ENCODE measurements at places on chromosomes 7 and 10.

DNA sequence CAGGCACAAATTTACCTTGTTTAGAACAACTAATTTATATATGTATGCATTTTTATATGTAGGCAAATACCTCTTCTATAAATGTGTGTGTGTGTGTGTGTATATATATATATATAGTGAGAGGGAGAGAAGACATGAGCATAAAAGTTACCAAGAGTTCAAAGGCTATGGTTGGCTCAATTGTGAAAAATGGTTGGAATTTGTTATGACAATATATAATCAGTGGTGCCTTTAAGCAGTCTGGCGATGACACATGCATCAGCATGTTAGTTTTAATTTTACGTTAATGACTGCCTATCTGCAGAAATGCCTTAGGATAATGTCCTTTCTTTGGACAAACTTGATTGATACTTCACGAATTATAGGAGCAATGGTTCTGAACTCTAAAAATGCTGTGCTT, 980.8 kb upstream of the LRRTM3 start:
- DNase-seq = no peak

GRCh38 chr10:124994573-124995473, 52.9 kb downstream of the ZRANB1 start:
- DNase-seq = no peak

- no peak for DNase-seq
These were observed 59.7 kb downstream of the CAMK2B start for GRCh38 chr7:44265728-44266127.

GRCh38 chr7:30237271-30237695, 47.1 kb upstream of the ZNRF2 start:
- DNase-seq = no peak

- DNase-seq = no peak
These were observed 155.8 kb upstream of the LANCL2 start for GRCh38 chr7:55209366-55209765.

GRCh38 chr10:97656777-97657176, 16.3 kb downstream of the PI4K2A start:
- DNase-seq = no peak

- DNase-seq = no peak
These were observed 134.4 kb upstream of the UNC5B start for GRCh38 chr10:71077796-71078453.

GRCh38 chr10:123665491-123666286, 466 bp upstream of the GPR26 start:
- no peak for DNase-seq

DNA sequence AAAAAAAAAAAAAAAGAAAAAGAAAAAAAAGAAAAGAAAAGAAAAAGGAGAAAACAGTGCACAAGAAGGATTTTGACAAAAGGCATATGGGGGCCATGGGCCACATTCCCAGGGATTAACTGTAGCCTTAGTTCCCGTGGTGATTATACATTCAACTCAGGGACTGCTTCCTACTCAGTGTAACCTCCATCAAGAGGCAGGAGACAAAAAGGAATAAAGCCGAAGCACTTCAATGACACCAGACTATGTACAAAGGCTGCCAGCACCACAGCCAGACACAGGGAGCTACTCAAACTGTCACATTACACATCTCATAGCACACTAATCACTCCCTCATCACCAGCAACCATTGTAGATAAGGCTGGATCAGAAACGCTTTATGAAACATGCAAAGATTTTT, 5.1 kb upstream of the PMPCB start:
- no peak for DNase-seq

GRCh38 chr10:119217991-119218490, 10.7 kb downstream of the GRK5 start:
- no peak for DNase-seq

GRCh38 chr7:64628192-64628591, 37.7 kb upstream of the ZNF107 start:
- DNase-seq = no peak
